ENCODE measurements at places on chromosomes 1 and 21.

DNA sequence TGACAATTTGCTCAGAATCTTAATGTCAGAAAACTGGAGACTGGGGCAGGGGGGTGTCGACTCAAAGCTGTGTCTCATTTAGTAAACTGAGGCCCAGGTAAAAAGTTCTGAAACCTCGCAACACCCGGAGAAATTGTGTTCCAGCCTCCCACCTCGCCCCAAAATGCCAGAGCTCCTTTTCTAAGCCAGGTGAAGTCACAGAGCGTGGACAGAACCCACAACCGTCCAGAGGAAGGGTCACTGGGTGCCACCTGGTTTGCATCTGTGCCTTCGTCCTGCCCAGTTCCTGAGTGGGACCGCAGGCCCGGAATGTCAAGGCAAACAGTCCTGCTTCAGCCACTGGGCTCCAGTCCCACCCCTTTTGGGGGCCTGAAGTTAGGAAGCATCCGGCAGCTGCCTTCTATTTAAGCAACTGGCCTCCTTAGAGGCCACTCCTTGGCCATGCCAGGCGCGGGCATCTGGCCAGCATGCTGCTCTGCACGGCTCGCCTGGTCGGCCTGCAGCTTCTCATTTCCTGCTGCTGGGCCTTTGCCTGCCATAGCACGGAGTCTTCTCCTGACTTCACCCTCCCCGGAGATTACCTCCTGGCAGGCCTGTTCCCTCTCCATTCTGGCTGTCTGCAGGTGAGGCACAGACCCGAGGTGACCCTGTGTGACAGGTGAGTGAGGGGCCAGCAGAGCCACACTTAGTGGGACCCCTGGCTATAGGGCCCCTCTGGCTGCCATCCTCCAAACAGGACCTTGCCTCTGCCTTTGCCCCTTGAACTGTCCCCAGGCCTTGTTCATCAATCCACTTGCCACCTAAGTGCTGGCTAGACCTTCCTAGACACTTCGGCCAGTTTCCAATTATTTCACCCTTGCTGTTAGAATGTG, at the start of gene TAS1R1:
TSS of gene TAS1R1 (plus strand) at position 401 of the 872 bp plus-strand sequence. CDS start at position 468, 67 bp downstream.
- DNase-seq, result no peak

DNA sequence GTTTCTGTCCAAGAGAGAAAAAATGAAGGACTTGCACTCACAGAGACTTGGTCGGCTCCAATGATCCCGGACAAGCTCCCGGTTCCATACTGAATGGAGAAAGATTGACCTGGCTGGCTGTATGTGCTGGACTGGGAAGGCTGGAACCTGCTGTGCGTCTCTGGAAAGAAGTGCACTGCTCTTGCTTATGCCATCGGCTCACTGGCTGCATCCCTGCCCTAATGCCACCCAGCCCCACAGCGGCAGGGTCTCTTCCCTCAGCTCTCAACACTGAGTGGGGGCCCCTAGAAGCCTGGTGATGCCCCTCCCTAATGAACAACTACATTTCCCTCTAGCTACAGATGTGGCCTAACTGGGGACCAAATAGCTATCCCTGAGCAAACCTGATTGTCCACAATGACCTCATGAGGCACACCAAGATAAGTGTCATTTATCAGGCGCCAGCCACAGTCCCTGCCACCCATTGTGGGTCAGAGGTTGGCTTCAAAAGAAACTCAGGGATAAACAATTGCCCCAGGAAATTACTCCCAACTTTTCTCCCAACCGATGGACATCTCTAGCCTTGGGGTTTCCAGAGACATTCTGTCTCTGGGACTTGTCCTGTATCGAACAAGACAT, 2.6 kb downstream of the CTSE start:
- DNase-seq, result no peak

- no peak for DNase-seq
Observed at GRCh38 chr1:53047737-53048736, 14.0 kb upstream of the PODN start.

DNA sequence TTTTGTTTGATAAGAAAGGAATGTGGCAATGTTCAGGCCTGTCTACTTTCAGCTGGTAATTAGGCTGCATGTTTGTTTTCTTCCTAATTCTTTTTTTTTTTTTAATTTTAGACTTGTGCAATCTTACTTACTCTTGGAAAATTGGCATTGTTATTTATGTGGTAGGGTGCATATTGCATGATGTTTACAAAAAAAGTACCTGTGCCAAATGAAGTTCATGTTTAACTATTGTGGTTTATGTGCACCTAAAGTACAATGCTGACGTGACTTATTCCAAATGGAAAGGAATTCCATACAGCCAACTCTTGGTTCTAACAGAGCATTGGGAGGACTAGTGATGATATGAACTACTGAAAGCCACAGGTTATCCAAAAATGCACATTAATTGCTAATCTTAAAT, 51.0 kb downstream of the KCNK2 start:
- no peak for DNase-seq

DNA sequence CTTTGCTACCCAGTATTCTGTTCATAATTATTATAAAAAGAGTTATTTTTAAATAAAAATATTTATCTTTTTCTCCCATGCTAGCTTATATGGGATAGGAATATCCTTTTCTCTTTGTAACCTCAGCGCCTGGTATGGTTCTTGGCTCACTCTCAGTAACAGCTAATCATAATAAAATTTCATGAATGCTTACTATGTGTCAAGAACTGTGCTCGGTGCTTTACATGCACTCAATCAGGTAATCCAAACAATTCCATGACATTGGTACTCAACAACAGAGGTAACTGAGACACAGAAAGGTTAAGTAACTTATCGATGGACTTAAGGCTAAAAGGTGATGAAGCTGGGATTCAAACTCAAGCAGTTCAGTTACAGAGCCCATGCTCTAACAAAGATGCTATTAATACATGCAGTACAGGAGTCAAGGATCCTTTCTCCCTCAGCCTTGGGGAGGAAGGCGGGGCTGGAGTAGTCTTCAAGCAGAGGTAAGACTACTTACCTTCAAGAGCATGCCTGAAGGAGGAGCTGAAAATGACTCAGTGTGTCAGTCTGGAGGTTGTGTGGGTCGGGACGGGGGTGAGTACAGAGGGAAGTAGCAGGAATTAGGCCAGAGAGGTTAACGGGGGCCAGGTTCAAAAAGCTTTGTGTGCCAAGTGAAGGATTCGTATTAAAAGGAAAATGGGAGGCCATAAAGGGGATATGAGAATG, 73.4 kb downstream of the PLPPR5 start:
- DNase-seq, result no peak

DNA sequence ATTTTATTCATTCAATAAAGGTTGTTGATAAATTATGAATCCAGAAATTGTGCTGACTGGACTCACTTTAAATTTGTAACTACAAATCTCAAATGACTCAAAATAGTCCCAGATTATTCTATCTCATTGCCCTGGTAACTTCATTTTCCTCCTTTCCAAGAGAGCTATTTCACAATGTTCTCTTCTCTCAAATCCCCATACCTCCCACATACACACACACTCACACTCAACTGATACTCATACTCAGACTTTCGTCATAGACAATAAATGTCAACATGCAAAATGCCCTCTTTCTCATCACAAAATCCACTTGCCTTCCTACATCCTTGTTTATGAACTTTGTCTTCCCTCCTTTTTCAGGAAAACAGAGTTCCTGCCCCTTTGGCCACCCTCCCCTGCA, 33.3 kb downstream of the EXTL2 start:
- no peak for DNase-seq

- no peak for DNase-seq
Observed at GRCh38 chr1:225435957-225436392, 8.1 kb upstream of the LBR start.

DNA sequence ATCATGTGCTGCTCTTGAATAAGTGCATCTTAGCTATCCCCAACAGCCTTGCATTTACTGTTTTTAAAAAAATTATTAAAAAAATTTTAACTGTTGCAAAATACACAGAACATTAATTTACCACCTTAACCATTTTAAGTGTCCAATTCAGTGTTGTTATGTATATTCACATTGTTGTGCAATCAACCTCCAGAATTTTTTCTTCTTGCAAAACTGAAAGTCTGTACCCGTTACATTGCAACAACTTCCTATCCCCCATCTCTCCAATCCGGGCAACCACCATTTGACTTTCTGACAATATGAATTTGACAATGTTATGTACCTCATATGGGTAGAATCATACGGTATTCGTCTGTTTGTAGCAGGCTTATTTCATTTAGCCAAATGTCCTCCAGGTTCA, 83.1 kb downstream of the FMN2 start:
- no peak for DNase-seq

DNA sequence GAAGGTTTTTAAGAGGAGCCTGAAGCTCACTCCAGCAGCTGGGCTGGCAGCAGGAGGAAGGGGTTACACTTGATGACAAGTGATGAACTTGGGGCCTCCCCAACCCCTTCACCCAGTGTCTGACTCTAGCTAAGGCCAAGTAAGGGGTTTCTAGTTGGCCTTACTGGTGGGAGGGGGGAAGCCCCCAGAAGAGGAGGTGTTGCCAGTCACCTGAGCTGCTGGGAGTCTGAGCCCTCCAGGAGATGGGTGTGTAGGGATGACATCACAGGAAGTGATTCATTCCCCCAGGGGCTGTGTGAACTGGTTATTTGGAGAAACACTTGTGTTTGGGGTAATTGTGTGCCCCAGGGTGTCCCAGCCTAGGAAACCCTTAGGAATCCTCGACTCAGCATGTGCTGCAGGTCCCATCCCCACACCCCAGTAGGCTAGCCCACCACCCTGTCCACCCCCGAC, 3.1 kb downstream of the PADI1 start:
- no peak for DNase-seq

- DNase-seq, result no peak
Observed at GRCh38 chr1:10969267-10969970, 43.0 kb upstream of the TARDBP start.

- DNase-seq, result no peak
Observed at GRCh38 chr1:235160383-235160956, 580 bp downstream of the RBM34 start.

DNA sequence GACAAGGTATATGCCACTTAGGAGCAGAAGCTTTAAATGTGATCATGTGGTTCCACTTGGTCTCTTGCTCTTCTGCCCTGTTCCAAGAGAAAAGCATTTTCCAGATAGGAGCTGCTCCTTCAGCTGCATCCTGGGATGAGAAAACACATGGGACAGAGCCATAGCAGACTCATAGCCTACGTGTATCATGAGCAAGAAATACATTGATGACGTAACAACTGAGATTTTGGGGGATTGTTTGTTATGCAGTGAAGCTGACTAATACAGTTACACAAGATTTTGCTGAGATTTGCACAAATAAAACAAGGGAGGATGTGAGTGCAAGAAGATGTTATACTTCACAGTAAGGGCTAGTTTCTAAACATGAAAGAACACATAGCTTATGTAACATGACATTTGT, 36.0 kb upstream of the IRF2BP2 start:
- no peak for DNase-seq

DNA sequence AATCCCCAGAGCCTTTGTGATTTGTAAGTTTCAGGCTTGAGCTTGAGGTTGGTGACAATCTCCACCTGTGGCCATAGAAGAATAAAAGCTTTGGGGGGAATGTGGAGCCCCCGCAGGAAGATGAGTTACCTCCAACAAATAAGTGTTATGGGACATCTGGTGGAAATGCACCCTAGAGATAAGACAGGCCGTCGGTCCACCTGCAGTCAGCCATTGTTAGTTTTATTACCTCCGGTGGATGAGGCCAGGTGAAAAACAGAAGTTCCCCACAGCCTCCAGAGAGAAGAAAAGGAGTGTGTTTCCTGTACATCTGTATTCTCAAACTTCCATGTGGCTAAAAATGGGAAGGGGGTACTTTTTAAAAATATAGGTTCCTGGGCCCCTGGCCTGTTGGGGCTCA, 137.4 kb downstream of the KAZN start:
- DNase-seq, result no peak

GRCh38 chr1:172277989-172278388, 142.5 kb upstream of the C1orf105 start:
- DNase-seq, result no peak

- no peak for DNase-seq
Observed at GRCh38 chr1:184157394-184157742, 105.8 kb downstream of the TSEN15 start.

- DNase-seq, result no peak
Observed at GRCh38 chr1:8439015-8439702, 121.2 kb downstream of the SLC45A1 start.

DNA sequence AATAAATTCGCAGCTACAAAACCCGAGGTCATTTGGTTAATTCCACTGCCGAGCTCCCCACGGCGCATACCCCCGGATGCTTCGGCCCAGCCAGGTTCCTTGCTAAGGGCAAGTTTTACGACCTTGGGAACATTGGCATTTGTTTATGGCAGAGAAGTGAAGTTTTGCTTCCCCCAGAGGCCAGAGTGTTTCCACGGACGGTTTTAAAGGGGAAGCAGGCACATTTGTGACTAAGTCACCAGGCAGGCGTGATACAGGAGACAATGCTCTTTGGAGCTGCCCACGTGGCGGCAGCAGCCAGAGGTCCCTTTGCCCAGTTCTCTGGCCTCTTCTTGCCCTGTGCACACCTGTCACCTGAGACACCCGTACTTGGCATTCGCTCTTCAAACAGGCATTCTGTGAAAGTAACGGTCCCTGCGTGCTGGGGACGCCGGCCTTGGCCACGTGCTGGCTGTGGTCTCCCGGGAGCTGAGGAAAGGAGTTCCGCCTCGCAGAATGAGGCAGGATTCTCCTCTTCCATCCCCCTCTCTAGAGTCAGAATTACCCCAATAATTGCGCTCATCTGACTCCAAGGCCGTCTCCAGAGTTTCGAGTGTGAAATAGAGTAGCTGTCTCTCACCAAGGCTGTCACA, 138.3 kb downstream of the PRDM16 start:
- no peak for DNase-seq

DNA sequence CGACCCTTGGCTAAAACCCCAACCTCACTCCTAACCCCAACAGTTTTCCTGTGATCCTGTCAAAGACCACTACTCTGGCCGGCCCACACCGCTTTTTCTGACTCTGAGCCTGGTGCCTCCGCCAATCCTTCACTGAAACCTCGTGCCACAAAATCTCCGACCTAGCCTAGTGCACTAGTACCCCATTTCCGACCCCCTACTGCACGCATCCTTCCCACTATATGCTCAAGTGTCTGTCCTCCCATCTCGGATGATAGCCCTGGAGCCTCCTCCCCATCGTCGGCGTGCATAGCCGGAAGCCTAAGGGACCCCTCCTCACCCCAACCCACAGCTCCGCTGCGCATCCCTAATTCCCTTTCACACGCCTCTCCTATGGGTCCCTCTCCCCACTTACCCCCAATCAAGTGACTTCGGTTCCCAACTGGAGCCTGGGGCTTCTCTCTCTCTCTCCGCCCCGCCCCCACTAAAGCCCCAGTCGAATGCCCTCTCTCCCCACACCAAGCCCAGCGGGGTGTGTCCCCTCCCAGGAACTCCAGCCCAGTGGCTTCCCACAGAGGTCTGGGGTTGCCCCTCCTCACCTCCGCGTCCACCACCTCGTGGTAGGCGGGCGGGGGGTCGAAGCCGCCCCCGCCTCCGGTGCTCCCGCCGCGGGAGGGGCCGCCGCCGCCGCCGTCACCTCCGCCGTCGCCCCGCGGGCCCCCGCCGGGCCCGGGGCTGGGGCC, 791 bp downstream of the USP24 start:
- DNase-seq, result no peak

DNA sequence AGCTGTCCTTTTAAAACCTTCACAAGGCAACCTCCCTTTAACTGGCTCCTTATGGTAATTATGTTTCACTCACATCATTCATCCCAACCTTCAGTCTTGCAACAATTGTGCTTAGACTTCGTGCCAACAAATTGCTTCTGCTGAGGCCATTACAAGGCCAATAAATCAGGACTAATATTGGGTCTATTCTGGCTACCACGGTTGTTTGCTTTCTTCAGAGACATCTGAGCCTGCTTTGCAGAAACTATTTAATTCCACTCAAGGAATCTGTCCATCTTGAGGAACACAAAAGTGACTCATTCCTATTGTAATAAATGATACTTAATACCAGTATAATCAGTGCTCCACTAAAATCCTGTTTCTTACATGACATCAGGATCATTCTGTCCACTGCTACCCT, 2.6 kb upstream of the GSTM4 start:
- no peak for DNase-seq
